Activated naive CD4-positive, alpha-beta T cell treated with anti-CD3 and anti-CD28 coated beads, Interleukin-2, amount 50 U/mL, for 72 hours (primary cell): ENCODE measurements at places on chromosomes 7 and 10.

GRCh38 chr10:120433141-120433540, 23.9 kb upstream of the PLPP4 start:
- no peak for DNase-seq

- no peak for DNase-seq
Observed at GRCh38 chr7:20172736-20173334, 44.3 kb downstream of the MACC1 start.

DNA sequence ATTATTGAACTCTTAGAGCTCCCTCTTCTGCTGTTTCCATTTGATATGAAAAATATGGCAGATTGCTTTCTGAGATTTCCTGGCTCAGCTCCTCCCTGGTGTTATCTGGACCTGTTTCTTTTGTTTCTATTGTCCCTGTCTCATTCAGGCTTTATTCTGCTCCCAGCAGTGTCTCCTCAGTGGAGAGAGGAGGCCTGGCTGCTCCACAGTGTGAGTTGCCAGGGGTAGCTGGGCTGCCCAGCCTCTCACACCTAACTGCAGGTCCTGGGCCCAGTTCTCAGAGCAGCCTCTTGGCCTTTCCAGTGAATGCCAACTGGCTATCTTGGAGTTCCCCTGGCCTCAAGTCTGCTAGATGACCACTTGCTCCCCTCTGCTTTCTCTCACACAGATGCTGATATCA, 127.0 kb downstream of the VPS41 start:
- DNase-seq = no peak

DNA sequence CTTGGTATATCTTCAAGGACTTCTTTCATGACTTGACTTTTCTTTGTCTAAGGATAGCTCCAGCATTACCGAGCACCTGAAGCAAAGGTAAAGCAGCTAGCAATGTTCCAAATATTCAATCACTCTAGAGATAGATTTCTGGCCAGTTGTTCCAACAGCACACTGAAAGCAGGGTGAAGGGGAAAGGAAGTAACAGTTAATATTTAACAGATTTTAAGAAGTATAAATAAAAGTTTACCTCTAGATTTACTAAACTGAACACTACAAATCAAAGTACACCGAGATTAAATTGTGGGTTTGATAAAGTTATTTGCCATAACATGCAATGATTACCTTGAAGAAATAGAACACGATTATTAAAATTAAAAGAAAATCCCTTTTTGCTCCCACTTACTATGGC, 70.9 kb upstream of the GRID1 start:
- DNase-seq = no peak

- no peak for DNase-seq
Observed at GRCh38 chr10:13969118-13969791, 361.5 kb downstream of the FRMD4A start.

DNA sequence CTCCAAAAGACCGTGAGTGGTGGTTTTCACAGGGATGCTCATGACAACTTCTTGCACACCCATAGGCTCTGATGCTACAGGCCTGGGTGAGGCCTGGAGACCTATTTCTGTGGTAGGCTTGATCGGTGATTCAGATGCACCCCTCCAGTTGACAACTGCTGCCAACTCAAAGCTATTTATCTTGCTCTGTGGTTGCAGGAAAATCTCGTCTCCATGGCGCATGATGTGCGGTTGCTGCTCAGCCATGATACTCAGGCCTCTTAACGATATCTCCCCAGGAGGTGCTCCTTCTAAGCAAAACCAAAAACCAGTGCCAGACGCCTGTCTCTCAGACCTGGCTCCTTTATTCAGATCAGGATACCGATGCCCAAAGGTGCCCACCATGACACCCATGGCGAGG, 31.4 kb downstream of the C10orf90 start:
- DNase-seq = no peak

- DNase-seq = no peak
Observed at GRCh38 chr7:151761231-151761630, 115.7 kb downstream of the PRKAG2 start.

DNA sequence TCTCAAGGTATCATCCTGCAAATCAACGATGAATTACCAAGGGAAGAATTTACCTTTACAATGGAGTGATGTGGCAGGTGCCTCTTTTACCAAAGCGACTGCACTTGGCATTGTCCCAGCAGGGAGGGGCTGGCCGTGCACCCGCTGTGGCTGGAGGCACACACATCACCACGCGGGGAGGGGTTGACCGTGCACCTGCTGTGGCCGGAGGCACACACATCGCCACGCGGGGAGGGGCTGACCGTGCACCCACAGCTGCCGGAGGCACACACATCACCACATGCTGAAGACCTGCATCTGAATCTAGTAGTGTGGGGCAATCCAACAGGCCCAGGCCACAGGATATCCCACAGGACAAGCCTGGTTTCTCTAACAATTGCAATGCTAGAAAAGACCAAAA, 493.5 kb downstream of the DNAJB6 start:
- DNase-seq = no peak

- DNase-seq = no peak
Observed at GRCh38 chr7:150876817-150877526, 24.7 kb downstream of the AOC1 start.
